ENCODE measurements at places on chromosomes 1 and 21. TPM values are rescaled to one million over a fixed set of nuclear protein-coding genes. Genes with fewer than 3 reads are reported as not detected.

DIPK1A gene
- total RNA-seq = 8.7 TPM

POGZ gene
- total RNA-seq = 20.2 TPM

CDK11B gene
- total RNA-seq = 27.5 TPM

OR6N1 gene
- not detected for total RNA-seq

ADAMTSL4 gene
- total RNA-seq = 3.0 TPM

UTS2 gene
- not detected for total RNA-seq

NGF gene
- total RNA-seq = 3.3 TPM

OSBPL9 gene
- total RNA-seq = 38.0 TPM

RIPPLY3 gene
- 0.56 TPM for total RNA-seq

TRIM67 gene
- 0.21 TPM for total RNA-seq
